ENCODE measurements at places on chromosomes 4 and X.

DNA sequence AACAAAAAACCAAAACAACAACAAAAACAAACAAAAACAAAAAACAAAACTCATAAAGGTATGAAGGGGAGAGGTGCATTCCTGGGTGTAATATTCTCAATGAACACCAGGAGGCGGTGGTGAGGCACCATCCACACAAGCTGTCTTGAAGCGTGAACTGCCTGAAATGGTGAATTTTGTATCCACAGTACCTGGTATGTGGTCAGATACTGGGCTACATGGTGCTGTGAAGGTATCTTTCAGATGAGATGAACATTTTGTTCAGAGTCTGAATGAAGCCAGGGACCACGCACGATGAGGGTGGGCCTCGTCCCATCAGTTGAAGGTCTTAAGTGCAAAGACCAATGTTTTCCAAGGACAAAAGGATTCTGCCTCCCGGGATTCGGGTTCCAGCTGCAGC, 58.5 kb downstream of the ASMT start:
- peak; percentile 21 for DNase-seq

DNA sequence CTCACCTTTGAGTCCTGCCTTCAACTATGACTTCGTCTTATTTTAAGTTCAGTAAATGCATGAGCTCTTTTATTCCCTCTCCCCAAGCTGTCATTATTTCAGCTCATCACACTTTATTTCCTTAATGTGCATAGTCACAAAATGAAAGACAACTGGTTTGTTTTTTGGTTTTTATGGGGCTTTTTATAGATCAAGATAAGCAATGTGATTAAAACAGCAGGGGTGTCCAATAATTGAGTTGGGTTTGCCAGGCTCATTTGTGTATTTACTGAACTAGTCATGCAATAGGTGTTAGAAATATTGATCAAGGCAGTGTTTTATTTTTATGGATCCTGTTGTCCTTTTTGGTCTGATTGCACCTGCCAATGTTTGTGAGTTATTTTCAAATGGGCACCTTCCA, 102.2 kb downstream of the FRMPD4 start:
- no peak for DNase-seq

GRCh38 chr4:137378393-137378792, 153.9 kb downstream of the PCDH18 start:
- DNase-seq = no peak

GRCh38 chr4:16503421-16504100, 277.3 kb upstream of the TAPT1 start:
- DNase-seq = no peak

DNA sequence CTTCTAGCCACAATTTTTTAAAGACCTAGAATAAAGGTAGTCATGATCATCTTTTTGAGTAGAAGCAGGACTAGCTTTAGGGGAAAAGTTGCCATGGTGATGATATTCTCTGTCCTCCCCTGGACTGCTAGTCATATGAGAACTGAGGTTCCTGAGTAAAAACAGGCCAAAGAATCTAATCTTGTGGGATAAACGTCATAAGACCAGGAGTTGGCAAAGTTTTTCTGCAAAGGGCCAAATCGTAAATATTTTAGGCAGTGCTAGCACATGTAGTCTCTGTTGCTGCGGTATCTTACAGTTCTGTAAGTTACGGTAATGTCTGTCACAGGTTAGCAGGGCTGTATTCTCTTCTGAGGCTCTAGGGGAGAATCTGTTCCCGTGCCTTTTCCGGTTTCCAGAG, 3.4 kb downstream of the PRPS2 start:
- no peak for DNase-seq

DNA sequence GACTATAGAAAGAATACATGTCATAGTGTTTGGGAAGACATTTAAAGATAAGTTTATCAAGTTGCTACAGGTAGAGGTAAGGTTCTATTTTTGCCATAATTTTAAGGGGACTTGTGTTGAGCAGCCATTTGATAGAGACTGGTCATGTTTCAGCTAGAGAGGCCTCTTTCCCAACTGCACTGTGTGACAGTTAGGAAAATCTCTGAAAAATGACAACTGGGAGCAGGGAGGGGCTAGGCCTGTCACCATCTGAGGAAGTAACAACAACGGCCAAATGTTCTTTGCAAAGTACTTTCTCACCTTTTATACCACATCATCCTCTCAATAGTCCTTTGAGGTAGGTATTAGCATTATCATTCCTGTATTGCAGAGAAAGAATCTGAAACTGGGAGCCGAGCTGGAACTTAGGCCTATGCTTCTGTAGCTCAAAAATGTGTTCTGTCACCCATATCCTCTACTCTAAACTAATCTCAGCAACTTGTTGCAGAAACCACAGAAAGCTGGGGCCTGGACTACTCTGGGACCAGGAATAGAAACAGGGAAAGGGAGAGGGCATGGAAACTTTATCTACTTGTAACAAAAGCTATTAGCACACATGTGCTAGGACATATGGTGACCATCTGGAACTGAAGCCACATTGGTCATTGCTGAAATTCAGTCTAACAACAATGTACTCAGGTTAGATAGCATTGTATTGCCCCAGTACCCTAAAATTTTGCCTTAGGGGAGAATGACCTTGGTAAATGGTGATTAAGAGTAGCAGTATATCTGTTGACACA, 198.9 kb downstream of the MID1IP1 start:
- no peak for DNase-seq

DNA sequence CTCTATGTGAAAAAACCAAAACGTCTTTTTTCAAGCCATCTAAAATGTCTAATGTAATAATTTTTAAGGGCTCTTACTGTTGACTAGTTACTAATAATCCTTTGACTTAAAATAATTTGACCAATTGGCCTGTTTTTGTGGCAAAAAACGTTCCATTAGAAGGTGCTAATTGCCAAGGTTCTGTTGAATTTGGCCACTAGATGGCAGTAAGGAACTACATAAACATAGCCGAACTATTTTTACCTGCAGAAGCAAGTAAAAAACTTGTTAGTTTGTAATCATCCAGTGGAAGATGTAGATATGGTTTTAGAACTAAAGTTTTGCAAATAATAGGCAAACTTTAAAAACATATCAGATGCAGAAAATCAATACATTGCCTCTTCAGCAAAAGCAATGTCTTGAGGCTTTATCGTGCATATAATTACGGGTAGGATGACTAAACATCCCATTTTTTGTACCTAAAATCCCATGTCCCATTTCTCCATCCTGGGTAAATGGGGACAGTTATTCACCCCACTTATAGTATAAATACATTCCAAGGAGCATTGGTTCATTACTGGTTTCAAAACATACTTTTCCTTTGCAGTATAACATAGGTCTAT, 57.6 kb downstream of the PROM1 start:
- DNase-seq = no peak

DNA sequence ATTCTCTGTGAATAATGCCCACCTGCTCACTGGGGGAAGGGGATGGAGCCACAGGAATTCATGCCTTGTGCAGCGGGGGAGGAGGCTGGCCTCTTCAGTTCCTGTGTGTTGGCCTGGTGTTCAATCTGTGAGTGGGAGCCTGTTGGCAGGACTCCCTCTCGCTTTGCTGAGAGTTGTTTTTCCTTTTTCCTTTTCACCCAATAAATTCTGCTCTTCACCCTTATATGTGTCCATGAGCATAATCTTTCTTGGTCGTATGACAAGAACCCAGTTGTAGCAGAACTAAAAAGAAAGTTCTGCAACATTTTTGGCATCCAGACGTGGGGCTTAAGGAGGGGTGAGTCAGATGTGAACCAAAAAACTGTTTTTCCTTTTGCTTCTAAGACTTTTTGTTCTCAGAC, 235.2 kb upstream of the HDX start:
- no peak for DNase-seq

DNA sequence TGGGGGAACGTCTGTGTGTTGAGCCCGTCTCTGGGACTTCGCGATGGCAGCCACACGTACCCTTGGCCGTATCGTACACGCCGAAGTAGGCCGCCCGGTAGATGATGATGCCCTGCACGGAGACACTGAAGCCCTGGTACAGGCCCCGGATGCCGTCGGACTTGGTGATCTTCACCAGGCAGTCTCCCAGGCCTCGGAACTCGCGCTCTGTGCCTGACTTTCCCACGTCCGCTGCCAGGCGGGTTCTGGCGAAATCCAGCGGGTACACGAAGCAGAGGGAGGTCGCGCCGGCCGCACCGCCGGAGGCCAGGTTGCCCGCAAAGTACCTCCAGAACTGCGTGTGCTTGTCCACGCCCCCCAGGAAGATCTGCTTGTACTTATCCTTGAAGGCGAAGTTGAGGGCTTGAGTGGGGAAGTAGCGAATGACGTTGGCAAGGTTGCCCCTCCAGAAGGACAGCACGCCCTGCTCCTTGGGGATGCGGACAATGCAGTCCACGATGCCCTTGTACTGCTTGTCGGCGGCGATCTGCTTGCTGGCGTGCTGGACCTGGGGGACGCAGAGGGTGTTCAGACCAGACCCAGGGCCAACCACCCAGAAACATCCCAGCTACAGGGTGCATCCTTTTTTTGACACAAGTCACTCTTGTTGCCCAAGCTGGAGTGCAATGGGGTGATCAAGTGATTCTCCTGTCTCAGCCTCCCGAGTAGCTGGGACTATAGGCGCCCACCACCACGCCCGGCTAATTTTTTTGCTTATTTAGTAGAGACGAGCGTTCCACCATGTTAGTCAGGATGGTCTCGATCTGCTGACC, 2.5 kb downstream of the SLC25A6 start:
- DNase-seq = peak; percentile 91

DNA sequence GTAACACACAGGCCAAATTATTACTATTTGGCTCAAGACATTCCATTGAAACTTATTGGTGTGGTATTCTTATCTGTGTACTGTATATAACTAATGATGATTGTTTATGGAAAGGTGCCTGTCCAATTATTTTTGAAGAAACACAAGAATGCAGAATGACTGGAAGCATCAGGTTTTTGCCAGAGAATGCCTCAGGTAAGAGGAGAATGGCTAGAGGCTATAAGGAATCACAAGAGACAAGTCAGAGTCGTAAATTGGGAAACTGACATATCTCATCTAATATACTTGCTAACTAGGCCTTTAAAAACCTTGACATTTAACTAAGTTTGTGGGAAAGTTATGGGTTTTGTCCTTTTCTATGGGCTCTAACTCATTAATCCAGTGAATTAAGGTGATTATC, 69.3 kb upstream of the TTC29 start:
- DNase-seq = no peak

- DNase-seq = no peak
Measured at GRCh38 chrX:10756441-10756840, 136.1 kb upstream of the MID1 start.

GRCh38 chrX:118523920-118524319, 28.3 kb downstream of the DOCK11 start:
- no peak for DNase-seq

DNA sequence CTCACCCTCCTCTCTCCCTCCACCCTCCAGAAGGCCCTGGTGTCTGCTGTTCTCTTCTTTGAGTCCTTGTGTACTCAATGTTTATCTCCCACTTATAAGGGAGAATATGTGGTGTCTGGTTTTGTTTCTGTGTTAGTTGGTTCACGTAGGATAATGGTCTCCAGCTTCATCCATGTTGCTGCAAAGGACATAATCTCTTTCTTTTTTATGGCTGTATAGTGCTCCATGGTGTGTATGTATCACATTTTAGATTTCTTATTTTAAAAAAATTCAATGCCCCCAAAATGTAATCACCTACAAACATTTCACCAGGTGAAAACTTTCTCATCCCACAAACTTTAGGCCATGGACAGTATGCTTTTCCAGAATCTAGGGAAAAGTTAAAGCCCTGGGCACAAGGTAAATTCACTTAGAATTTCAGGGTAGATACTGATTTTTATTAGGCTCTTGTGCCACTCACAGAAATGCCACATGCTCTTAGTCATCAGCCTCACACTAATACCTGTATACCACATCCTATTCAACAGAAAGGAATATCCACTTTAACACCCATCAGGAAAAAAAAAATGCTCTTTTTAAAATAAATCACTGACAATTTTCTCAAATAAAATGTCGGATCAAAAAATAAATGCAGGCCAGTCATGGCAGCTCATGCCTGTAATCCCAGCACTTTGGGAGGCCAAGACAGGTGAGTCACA, 104.8 kb upstream of the ENPP6 start:
- DNase-seq = no peak

DNA sequence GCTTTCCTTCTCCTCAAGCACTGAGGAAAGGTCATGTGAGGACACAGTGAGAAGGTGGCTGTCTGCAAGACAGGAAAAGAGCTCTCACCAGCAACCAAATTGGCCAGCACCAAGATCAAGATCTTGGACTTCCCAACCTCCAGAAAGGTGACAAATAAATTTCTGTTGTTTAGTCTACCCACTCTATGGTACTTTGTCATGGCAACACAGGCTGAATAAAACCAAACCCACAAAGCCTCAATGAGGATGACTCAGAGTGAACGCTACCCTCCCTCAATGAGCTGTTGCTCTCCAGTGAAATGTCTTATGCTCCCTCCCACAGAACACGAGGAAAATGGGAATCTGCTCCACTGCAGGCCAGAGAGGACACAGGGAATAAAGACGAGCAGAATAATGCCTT, 244.1 kb downstream of the RAB28 start:
- DNase-seq = no peak

DNA sequence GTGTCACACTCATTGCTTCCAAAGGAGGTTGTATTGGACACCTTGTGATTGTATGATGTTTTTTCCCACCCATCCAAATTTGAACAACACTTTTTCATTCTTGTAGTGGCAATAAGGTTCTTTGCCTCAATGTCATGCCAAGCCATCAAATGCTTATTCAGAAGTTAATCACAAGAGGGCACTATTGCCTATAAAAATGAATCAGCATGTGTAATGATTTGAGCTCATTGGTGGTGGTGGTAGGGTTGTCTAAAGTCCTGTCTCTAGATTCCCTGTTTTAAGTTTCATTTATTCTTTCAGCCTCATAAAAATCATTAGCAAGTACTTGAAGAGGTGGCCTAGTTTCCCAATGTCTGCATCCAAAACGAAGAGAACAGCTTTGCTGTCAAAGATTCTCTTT, 37.0 kb downstream of the IRS4 start:
- DNase-seq = no peak

DNA sequence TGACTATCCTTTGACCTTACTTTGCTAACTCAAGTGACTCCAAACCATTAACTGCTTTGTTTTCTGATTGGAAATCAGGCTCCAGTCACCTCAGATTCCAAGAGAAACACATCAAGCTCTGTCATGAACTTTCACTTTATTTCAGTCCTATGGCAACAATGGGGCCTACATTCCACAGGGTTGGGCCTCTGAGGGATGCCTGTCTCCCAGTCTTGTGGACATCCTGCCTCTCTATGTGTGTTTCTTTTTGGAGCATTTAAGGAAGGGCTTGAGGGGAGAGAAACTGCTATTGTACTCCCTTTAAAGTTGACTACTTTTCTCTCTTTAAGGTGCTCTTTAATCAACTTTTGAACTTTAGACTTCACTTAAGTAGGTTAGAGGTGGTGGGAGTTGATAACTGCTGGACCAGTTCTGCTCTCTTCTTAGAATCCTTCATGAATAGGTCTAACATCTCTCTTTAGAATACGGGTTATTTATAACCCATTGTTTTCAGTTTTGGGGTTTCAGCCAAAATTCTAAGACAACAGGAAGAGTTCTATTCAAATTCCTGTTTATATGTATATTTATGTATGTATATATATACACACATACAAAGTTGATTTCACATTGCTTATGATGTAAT, 274.3 kb upstream of the NR3C2 start:
- no peak for DNase-seq

- no peak for DNase-seq
Measured at GRCh38 chrX:130696542-130696941, 206.5 kb downstream of the ENOX2 start.

Measured in chondrocyte (in vitro differentiated cells).